Central memory CD8-positive, alpha-beta T cell (primary cell): ENCODE measurements at places on chromosomes 4 and X.

GRCh38 chr4:6404611-6405396, 67.6 kb downstream of the PPP2R2C start:
- DNase-seq: no peak

DNA sequence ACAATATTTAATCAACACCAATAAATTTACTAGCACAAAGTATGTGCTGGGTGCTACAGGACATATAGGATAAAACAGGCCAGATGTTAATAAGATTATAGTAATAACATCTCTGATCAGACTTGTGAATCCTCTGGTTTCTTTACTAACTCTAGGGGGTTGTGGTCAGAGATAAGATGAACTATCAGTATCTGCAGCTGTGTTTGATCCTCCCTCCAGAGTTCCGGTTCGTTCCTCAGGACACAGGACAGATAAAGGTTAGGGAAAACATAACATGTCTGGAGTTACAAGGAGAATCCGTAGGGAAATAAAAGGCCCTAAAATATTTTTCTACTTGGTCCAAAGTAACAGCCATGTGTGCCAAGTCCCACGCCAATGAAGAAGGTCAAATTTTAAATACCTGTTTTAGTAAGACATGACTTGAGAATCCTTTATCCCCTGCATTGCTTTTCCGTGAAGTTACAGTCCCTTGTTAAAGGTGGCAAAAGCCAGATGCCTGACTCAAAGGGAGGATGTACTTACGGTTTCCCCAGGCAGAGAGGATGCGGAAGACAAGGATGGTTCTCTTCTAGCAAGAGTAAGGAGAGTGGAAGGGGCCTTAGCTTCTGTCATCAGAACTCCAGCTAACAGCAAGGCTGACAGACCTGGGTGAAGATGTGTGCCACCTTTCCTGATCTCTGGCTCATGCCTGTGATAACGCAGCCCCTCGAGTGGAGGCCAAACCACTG, 44.4 kb downstream of the KIAA0232 start:
- DNase-seq: no peak

DNA sequence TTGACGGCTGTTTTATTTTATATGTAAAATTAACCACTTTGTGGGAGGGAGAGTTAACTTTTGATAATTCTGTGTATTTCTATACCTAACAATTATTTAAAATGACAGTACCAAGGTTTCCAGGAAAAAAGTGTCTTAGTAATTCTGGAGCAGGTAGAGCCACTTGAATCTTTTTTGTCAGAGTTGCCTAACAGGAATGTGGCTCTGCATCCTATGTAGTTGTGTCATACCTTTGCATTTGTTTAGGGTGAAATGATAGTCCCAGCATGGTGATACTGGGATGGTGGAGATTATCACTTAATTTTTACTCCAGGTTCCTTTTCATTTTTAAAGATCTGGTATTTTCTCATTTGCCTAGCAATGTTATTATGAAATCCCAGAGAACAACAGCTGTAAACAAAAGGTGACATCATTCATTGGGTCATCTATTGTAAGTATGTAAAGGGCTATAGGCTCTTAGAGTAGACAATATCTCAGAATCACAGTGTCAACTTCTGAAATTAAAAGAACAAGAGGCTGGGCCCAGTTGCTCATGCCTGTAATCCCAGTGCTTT, 9.6 kb downstream of the SGMS2 start:
- DNase-seq: no peak

DNA sequence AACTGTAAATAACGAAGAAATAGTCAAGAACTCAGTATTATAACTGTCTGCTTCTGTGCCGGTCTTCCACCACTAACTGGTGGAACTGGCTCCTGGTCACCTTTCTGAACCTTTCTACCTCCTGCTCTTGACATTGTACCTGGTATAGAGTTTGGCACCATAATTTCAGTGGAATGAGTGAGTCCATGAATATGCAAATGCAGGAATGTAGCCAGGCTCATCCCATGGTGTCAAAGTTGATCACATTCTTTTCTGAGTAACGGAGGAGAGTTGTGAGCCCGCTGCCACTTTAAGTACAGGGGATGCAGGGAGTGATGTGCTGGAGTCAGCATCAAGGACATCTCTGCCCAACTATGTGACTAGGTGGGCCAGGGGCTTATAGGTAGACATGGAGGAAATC, 207.9 kb upstream of the HS3ST1 start:
- DNase-seq: no peak

DNA sequence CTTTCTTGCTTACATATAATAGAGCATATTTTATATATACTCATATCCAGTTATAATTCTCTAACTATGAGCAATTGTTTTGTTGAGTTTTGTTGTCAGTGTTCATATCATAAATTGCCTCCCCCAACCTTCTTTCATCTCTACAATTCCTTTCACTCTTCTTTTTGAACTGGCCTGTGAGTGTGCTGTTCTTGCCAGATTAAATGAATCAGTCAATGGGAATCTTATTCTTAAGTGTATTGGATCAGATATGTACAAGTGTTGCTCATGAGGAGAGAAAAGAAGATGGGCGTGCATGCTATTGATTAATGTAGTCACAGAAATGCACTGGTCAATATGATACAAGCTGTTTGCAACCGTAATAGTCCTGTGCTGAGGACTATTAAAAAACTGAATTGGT, 728.1 kb upstream of the MAGEB2 start:
- no peak for DNase-seq

DNA sequence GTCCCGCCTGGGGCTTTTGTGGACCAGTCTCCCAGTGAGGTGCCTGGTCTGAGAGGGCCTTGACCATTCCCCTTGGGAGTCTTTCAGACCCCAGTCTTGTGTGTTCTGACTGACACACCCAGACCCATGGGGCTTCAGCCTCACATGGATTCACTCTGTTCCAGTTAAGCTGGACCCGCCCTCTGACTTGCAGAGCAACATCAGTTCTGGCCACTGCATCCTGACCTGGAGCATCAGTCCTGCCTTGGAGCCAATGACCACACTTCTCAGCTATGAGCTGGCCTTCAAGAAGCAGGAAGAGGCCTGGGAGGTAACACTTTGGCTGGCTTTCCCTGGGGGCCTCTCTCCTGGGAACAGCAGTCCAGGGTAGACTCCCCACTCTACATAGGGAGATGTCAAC, 6.8 kb downstream of the IL9R start:
- DNase-seq: no peak

- DNase-seq: no peak
These were observed 212.6 kb downstream of the SPOCK3 start for GRCh38 chr4:167021545-167022155.

DNA sequence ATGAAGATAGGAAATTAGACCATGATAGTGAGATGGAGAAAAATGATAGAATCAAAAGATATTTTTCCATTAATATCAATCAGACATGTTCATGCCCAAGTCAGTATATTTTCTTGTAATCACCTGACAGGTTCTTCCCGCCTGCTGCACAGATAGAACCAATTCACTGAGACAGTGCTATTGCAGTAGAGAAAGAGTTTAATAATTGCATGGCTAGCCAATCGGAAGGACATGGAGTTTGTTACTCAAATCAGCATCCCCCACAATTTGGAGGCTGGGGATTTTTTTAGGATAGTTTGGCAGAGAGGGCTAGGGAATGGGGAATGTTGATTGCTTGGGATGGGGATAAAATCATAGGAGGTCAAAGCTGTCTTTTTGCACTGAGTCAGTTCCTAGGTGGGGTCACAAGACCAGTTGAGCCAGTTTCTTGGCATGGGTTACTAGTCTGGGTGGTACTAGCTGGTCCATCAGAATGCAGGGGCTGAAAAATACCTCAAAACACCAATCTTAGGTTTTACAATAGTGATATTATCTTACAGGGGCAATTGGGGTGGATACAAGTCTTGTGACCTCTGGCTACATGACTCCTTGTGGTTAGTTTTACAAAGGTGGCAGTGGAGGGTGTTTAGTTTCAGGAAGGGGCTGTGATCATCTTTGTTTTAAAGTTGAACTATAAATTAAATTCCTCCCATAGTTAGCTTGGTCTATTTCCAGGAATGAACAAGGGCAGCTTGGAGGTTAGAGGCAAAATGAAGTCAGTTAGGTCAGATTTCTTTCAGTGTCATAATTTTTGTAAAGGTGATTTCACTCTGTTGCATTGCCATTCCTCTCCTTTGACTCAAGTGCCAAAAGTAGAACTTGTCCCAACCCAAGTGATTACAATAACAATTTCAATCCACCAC, 100.3 kb upstream of the PDE5A start:
- no peak for DNase-seq
